ENCODE measurements at places on chromosomes 1 and 21.
A peak's percentile ranks its signal among the peaks of the same experiment; 100 is the strongest.

DNA sequence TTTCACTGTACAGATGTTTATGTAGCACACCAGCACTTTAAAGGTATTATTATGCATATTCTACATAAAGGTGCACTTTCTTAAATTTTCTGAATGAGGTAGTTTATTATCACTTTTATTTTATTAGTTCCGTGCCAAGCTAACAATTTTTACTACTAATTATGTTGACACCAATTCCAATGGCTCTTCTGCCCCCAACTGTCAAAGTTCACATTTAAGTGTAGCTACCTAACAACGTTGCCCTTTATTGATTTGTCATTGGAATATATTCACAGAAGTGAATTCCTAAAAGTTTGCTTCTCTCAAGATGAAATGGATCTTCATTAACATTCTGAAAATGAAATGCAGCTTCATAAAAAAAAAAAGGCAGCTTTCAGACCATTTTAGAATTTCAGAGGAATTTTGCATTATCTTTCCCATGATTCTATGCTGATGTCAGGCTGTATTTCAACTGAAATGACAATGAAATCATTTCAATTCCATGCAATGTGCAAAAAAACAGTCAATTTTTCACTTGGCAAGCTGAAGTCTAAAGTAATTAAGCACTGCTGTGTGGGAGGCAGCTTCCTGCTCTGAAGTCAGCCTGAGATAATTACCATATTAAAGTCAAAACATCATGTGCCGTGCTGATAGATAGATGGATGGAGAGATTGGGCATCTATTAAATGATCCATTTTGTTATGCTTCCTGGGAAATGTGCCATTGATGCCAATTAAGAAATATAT is 229.2 kb downstream of the TTLL7 start:
- no peak for DNase-seq

DNA sequence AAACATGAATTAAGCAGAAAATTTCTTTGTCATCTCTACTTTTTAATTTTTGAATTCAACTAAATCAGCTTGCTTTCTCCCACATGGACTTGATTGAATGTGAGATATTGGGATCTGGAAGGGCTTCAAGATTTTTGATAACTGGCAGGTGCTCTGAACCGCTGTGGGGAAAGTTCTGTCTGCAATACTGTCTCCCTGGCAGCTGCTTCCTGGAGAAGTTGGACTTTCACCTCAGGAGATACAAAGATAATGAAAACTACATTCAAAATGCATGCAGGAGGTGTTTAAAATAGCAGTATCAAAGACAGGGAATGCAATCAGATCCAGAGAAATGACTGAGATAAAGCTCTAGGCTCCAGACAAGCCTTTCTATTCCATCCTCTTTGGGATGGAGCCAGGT is 338.3 kb downstream of the NEGR1 start:
- DNase-seq, result no peak

DNA sequence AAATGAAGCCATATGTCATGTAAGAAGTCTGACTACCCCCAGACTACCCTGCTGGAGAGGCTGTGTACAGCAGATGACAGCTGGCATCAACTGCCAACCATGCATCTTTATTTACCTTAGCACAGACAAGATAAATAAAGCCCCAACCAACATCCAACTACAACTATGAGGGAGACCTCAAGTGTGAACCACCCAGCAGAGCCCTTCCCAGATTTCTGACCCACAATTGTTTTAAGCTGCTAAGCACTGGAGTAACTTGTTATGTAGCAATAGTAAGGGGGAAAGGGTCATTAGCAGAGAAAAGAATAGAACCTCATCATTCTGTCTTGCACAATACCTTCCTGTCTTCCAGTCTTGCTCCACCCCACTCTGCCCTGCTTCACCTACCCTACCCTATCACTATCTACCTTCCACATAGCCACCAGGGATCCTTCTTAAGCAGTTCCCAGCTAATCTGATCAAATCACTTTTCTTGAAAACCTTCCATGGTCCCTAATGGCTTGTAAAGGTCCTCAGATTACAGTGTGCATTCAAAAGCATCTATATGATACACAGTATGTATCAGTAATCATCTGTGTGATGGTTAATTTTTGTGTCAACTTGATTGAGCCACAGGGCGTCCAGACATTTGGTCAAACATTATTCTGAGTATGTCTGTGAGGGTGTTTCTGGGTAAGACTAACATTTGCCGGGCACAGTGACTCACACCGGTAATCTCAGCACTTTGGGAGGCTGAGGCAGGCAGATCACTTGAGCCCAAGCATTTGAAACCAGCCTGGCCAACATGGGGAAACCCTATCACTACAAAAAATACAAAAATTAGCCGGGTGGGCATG is 19.6 kb upstream of the RBM15 start:
- peak; percentile 34 for DNase-seq

DNA sequence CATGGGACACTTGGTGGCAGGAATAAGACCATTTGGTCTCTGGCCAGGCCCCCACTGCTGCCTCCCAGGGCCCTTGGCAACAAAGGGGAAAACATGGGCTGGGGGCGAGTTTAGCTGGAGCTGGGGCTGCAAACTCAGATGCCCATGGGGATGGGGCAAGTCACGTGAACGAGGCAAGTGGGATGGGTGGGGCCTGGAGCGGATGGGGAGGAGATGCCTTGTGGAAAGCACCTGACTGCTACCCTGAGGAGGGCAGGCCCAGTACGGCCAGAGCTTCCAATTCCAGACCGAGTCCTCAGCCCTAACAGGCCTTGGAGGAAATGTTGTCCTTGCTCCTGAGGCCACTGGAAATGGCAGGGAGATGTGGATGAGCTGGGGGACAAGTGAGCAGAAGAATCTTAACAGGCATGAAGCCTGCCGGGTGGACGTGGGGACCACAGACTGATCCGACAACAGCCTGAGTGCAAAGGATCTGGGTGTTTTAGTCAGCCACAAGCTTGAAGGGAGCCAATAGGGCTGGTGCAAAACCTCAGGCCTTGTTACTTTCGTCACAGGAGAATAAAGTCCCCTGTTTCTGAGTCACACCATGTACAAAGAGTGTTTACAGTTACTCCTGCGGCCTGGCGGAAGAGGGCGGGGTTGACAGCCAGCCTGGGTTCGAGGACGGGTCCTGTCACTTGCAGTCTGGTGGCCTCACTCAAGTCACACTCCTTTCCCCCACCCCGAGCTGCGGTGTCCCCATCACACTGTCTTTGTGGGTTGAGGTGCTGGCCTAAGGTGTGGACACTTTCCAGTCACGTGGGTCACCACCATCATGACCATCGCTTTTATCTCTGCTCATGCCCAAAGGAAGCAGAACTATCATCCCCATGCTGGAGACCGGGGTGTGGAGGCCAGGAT is 19.1 kb downstream of the RUNX3 start:
- peak; percentile 45 for DNase-seq

DNA sequence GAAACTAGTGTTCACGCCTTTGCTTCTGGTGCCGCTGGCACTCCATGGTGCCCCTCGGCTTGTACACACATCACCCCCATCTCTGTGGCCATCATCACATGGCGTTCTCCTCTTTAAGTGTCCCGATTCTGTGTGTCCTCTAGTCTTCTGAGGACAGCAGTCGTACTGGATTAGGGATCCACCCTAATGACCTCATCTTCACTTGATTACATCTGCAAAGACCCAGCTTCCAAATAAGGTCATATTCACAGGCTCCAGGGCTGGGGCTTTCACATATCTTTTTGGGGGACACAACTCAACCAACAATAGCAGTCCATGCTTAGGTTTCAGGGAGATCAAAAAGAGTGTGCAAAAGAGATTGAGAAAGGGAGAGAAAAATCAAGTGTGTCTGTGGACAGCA is 64.9 kb downstream of the HLCS start:
- DNase-seq, result no peak

DNA sequence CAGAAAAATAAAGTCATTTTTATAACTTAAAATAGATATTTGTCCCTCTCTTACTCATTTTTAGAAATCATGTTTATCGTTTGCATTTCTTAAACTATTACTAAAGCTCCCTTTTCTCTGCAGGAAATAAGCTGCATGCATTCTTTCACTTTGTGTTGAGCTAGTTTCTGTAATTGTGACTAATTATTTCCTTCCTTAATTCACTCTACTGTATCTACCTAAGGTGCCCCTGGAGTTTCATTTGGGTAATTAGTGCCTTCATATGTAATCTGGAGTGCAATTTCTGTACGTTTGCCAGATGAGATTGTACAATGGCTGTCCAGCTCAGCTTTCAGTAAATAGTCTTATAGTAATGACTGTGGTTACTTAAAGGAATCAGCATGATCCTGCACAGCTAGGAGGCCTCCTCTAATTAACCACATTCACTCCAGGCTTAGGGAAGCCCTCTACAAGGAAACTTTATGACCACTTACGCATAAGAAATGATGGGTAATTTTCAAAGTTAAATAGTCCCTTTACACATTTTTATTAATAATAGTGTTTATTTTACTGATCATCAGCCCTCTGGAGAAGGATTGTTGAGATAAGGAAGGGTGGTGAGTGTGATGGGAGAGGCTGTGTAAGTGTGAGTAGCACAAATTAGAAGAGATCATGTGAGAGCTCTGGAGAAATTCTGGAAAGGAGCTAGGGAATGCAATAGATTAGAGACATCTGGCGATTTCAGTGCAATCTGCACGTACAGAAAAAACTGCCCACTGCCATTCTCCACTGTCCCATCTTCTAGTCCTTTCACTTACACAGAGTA is 86.8 kb downstream of the LRRC8C start:
- peak; percentile 88 for DNase-seq

DNA sequence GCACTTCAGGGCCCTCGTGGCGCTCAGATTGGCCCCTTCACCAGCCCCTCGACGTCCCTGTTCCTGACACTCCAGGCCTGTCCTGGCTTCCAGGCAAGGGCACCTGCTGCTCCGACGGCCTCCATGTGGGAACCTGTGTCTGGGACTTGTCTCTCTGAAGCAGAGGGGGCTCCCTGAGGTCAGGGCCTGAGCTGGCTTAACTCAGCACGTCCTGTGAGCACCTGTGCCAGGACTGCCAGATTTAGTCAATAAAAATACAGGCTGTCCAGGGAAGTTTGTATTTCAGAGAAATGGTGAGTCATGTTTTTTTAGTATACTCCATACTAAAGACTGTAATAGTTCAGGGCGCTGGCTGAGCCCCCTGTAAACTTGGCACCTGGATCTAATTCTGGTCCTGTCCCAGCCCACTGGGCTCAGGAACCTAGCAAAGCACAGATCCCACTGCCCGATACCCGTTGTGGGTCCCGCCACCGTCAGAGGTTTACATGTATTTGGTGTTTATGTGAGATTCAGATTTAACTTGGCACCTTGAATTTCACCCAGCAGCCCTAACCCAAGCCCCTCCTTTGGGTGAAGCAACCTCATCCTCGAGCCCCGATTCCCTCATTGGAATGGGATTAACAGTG is 109.9 kb upstream of the IFFO2 start:
- no peak for DNase-seq
